H1 (cell line): ENCODE measurements at places on chromosomes 6 and 20. TPM values are rescaled to one million over a fixed set of nuclear protein-coding genes. Genes with fewer than 3 reads are reported as not detected.

KHDC1L gene
- not detected in 2 replicates for total RNA-seq

PCSK2 gene
- 1.9 and 2.1 TPM in 2 replicates for total RNA-seq

OLIG3 gene
- 0.60 and 0.77 TPM in 2 replicates for total RNA-seq

CLDN20 gene
- not detected in 2 replicates for total RNA-seq

DEFB116 gene
- not detected in 2 replicates for total RNA-seq

DZANK1 gene
- 9.7 and 9.9 TPM in 2 replicates for total RNA-seq

CPXM1 gene
- 28.8 and 31.3 TPM in 2 replicates for total RNA-seq

CD93 gene
- total RNA-seq = 0.07 TPM in 1 of 2 replicates, not detected in the other

BANF2 gene
- not detected in 2 replicates for total RNA-seq
